ENCODE measurements at places on chromosomes 4 and X.
A peak's percentile ranks its signal among the peaks of the same experiment; 100 is the strongest.

- DNase-seq, result no peak
These were observed 180.8 kb upstream of the ANXA3 start for GRCh38 chr4:78370631-78371372.

- no peak for DNase-seq
These were observed 2.2 kb downstream of the CLCN3 start for GRCh38 chr4:169622566-169622965.

- DNase-seq, result no peak
These were observed 6.8 kb upstream of the CISD2 start for GRCh38 chr4:102862016-102862415.

DNA sequence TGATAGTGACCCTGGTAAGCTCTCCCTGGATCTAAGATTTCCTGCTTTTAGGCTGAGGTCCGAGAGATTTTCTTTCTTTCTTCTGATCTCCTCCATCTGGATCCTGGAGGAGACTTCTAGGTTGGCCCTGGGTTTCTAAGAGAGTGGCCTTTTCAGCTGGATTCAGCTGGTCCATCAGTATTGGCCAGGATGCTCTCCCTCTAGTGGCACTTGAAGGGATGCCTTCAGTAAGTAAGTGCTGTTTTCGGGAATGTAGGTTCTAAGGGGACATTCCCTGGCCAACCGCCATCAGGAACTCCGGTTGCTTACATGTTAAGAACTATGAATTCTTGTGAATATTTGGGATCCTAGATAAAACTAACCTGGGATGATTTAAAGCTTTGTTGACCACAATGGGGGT is 56.9 kb downstream of the SERTM2 start:
- DNase-seq, result peak; percentile 2

GRCh38 chr4:77268108-77268507 is 111.1 kb downstream of the CCNG2 start:
- no peak for DNase-seq

DNA sequence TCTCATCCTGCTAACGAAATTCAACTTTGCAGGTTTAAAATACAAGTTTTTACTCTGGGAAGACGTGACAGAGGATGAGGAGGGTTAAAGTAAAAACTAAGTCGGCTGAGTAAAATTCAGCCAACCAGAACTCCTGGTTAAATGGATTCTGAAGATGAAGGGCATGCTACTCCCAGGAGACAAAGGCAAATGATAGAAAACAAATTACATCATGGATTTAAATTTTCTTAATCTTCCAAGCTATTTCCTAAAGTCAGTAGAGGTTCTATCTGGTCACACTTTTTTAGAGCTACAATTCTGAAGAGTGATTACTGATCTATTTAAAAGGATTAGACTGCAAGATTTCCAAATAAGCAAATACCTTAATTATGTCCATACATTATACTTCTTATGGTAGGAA is 47.9 kb downstream of the ZNF827 start:
- no peak for DNase-seq

DNA sequence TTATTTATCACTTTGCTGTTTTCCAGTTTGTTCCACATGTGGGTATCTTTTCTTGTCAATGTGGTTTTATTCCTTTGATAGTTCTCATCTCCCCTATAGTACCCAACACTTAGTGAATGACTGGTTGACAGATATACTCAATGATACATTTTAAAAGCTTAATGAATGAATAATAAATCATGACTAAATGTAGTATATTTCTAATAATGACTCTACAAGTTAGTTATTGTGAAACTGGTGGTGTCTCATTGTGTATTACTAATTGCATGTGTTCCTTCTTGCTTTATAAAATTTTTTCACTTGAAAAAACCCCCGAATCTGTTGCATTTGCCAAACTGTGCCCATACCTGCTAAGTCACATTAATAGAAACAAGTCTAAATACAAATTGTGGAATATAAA is 95.4 kb downstream of the MBNL3 start:
- no peak for DNase-seq

Data from GM03348 (cell line).